ENCODE measurements at places on chromosomes 1 and 21. TPM values are rescaled to one million over a fixed set of nuclear protein-coding genes. Genes with fewer than 3 reads are reported as not detected.
A peak's percentile ranks its signal among the peaks of the same experiment; 100 is the strongest.

DNA sequence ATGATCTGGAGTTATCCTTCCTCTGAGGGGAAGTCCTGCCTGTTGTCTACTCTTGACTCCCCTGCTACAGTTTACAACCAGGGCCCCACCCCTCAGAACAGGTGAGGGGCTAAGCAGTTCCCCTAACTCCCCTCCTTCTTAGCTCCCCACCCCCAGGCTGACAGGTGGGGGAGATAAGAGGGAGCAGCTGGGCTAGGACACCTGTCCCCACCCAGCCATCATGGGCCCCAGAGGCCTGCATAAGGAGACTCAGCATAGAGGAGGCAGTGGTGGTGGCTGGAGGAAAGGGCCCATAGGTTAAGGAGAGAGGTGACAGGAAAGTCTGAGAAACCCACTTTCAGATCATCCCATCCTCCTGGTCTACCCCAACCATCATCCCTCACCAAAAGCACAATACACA is 6.8 kb downstream of the MEF2D start:
- DNase-seq = no peak

GRCh38 chr1:18178111-18178510 is 70.5 kb downstream of the IGSF21 start:
- DNase-seq = no peak

HDGF gene
- 112 TPM for total RNA-seq

OR10J1 gene
- not detected for total RNA-seq

UTS2 gene
- not detected for total RNA-seq

GRCh38 chr1:147496571-147497210 is 44.6 kb upstream of the BCL9 start:
- peak; percentile 69 for DNase-seq

DNA sequence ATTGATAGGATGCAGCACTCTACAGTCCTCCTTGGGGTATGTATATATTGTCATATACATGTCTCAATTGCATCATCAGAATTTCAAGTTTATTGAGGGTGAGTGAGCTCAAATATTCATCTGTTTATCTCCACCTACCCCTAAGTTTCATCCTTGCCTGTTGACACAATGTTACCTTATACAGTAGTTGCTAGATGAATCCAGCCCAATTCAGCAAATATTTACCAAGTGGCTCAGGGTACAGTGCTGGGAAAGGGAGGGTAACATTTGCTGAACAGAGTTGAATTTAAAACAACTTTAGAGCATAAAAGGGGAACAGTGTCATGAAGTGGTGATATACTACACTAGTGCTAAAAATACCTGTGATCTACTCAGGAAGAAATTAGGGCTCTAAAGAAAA is 14.4 kb downstream of the ELAVL4 start:
- DNase-seq = no peak

GRCh38 chr1:110485725-110486124 is 33.2 kb downstream of the KCNA10 start:
- DNase-seq = no peak

C1orf226 gene
- total RNA-seq = 13.0 TPM

PLPPR5 gene
- not detected for total RNA-seq

TMEM82 gene
- total RNA-seq = not detected

DNA sequence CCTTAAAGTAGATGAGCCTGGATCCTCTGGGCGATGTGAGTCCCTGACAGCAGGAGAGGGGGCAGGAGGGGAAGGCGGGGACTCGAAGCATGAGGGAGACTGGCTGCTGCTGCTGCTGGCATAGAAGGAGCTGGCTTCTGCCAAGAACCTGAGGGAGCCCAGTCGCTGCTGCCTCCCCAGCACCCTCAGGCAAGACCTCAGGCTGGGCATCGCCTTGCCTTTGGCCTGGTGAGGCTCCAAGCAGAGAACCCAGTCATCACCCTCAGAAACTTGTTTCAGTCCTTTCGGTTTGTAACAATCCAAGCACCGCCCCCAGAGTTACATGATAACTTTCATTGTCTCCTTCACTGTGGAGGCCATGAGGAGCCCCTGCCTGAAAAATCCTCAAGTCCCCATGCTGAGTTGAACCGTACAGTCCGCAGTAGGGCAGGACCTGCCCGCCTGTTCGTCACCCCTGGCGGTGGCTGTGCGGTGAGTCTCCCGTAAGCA is 38.8 kb downstream of the POFUT2 start:
- DNase-seq = no peak

GRCh38 chr1:91700332-91700731 is 185.6 kb downstream of the TGFBR3 start:
- DNase-seq = no peak

DNA sequence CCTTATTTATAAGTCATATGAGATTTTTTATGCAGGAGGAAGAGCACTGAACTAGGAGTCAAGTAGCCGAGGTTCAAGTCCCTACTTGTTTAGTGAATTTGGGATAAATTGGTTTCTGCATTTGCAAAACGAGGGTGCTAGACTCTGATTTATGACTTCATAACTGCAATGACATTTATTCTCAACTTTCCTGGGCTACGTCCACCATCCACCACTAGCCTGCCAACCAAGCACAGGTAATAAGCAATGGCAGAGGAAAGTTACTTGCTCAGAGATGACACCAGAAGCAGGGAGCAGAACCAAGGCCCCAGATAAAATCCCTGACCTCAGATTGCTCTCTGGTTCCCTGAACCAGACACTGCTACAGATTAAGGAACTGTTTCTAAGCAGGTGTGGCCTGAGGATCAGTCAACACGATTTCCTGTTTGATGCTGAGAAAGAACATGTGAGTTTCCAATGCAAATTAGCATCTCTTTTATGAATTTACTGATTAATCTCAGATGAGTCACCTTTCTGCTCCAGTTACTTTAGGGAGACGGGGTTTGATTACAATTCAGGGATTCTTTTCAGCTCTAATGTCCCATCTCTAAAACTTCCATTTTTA is 52.7 kb downstream of the PLPP3 start:
- DNase-seq = no peak

HCRTR1 gene
- 0.31 TPM for total RNA-seq

FNDC5 gene
- total RNA-seq = 1.6 TPM

- DNase-seq = no peak
These were observed 50.3 kb downstream of the PGM1 start for GRCh38 chr1:63643517-63643916.

ARHGAP30 gene
- 13.7 TPM for total RNA-seq

GRCh38 chr1:86866665-86867064 is 47.3 kb downstream of the SELENOF start:
- no peak for DNase-seq

- no peak for DNase-seq
These were observed 27.1 kb upstream of the TGFBR3 start for GRCh38 chr1:91913018-91913417.

IRF6 gene
- total RNA-seq = 1.8 TPM

GRCh38 chr21:37558676-37559211 is 192.2 kb downstream of the DYRK1A start:
- DNase-seq = no peak

GRCh38 chr21:17519965-17520609 is 7.2 kb downstream of the CXADR start:
- no peak for DNase-seq

GRCh38 chr1:56137521-56138505 is 441.6 kb downstream of the PLPP3 start:
- DNase-seq = no peak

GRCh38 chr1:169570172-169570574 is 16.1 kb downstream of the F5 start:
- DNase-seq = no peak

GRCh38 chr1:10834770-10835412 is 38.4 kb upstream of the CASZ1 start:
- no peak for DNase-seq

GRCh38 chr1:40825435-40825788 is 36.8 kb downstream of the CITED4 start:
- DNase-seq = no peak

- DNase-seq = no peak
These were observed 35.2 kb downstream of the CCN1 start for GRCh38 chr1:85615586-85616363.

DNA sequence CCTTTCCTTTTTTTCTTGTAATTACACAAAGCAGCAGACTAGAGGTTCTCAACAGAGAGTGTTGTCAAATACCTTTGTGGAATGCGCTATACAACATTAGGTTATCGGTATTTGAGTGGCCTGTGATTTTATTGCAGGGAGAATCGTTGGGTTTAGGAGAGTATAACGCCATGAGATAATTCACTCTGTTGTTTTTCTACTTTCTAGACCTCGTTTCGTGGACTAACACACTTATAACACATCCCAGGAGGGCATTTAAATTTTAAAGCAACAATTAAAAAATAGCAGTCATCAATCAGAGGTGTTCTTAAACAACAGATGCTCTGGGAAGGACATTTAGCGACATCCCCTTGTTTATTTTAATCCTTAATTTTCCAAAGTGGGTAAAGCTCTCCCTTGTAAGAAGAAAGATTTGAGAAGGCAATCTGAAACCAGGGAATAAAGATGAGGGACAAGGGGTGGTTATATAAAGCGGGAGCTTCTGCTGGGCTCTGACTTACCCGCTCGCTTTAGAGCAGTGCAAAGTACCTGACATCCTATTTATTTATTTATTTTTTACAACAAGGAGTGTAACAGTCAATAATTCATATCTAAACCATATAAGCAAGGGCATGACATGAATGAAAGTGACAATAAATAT is 4.9 kb downstream of the PBX1 start:
- DNase-seq = no peak

GLMP gene
- 39.0 TPM for total RNA-seq

DNA sequence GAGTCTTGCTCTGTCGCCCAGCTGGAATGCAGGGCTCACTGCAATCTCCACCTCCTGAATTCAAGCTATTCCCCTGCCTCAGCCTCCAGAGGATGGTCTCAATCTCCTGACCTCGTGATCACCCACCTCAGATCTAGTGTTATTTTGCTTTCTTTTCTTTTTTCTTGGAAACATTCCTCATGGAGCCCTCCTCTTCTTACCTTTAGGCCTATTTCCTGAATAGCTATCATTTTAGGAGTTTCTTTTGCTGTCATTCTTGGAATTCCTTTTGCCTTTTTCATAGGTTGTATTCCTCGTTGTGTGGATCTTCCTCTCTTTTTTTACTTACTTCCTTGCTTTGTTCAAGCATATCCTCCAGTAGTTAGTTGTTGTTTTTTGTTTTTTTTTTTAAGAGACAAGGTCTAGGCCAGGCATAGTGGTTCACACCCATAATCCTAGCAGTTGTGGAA is 173.8 kb downstream of the RASAL2 start:
- DNase-seq = no peak

OR6N1 gene
- not detected for total RNA-seq

DNA sequence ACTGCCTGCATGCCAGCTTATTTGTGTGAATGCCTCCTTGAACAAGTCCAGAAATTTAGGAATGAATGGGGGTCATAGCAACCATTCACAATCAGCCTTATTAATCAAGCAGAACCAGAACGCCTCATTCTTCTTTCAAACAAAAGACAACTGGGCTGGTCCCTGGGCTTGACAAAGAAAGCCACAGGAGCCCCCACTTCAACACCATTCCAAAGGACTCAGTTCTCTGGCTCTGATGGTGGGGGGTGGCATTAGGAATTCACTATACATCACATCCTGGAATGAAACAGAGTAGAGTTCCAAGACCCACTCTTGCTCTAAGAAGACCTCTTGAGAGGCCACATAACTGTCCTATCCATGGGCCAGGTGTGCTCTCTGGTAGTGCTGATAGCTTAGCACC is 186.6 kb upstream of the ST6GALNAC5 start:
- DNase-seq = no peak

GRCh38 chr1:220243947-220244346 is 28.3 kb downstream of the RAB3GAP2 start:
- DNase-seq = no peak

- no peak for DNase-seq
These were observed 25.6 kb downstream of the PHACTR4 start for GRCh38 chr1:28395181-28395580.

PLPPR4 gene
- 6.6 TPM for total RNA-seq

GRCh38 chr1:206814716-206815341 is 42.5 kb upstream of the IL10 start:
- no peak for DNase-seq

CASQ2 gene
- total RNA-seq = 6.5 TPM

AVPR1B gene
- not detected for total RNA-seq

GRCh38 chr1:244962130-244962529 is 97.8 kb upstream of the HNRNPU start:
- no peak for DNase-seq

DNA sequence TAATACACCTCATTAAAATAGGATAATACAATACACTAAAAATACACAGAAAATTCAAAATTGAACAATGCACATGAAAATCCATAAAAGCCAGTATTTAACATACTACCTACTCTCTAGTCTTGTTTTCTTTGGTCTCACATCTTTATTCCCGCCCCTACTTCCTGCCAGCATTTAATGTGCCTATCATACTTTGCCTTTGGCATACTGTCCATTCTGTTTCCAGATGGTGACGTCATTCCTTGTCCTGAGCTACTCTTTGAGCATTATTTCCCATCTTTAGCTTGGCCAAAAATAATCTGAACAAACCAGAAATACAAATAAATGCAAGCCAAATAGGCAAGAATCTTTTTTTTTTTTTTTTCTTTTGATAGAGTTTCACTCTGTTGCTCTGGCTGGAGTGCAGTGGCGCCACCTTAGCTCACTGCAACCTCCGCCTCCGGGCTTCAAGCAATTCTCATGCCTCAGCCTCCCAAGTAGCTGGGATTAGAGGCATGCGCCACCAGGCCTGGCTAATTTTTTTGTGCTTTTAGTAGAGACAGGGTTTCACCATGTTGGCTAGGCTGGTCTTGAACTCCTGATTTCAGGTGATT is 4.4 kb downstream of the HFM1 start:
- DNase-seq = no peak

IGSF9 gene
- 0.18 TPM for total RNA-seq

DNA sequence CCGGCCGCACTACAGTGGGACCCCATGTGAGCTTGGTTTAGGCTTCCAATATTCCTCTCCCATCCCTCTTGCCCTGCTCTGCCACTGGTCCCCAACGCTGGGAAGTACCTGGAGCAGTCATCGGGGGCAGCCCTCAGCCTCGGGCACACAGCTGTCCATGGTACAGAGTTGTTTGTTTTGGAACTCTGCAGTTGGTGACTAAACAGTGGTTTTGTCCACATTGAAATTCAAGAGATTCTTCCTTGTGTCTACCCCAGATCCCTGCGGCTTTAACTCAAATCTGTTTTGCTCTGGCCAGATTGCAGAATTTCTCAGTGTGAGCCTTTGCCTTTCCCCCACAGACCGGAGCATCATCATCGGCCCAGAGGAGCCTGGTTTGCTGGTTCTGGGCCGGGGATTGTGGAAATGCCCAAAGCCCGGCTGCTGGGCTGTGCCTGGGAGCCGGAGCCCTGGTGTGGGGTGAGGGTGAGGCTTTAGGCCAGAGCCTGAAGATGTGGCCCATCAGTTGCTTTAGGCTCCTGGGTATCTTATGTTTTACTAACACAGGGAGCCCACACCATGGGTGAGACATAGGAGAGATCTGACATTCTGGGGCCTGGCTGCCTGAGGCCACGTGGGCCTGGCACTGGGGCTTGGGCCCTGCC is 93.2 kb downstream of the ARHGEF10L start:
- no peak for DNase-seq

- DNase-seq = no peak
These were observed 7.5 kb upstream of the EVA1B start for GRCh38 chr1:36330940-36331339.

NEK2 gene
- total RNA-seq = 0.49 TPM

GRCh38 chr1:6811583-6811982 is 26.3 kb downstream of the CAMTA1 start:
- no peak for DNase-seq

TSTD1 gene
- 13.1 TPM for total RNA-seq

FCRL2 gene
- total RNA-seq = 0.31 TPM
